ENCODE measurements at places on chromosomes 1 and 21. TPM values are rescaled to one million over a fixed set of nuclear protein-coding genes. Genes with fewer than 3 reads are reported as not detected.

- DNase-seq: no peak
Observed at GRCh38 chr1:230355594-230355993, 70.5 kb downstream of the PGBD5 start.

GRCh38 chr1:93155335-93155734, 24.9 kb downstream of the TMED5 start:
- DNase-seq: no peak

DNA sequence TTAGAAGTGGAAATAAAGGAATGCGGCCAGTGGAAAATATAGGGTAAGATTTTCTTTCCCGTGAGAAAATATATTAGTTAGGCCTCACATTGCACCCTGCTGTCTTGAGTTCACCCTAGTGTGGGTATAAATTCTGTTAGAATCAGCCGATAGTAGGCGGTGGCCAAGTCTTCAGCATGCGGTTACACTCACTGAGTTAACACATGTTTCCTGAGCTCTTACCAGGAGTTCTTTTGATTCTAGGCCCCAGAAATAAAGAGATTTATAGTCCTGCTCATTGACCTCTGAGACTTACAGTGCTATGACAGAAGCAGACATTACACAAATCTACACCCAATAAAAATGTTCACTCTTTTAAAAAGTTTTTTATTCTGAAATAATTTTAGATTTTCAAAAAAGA, 279.3 kb upstream of the LRRC7 start:
- no peak for DNase-seq

DNA sequence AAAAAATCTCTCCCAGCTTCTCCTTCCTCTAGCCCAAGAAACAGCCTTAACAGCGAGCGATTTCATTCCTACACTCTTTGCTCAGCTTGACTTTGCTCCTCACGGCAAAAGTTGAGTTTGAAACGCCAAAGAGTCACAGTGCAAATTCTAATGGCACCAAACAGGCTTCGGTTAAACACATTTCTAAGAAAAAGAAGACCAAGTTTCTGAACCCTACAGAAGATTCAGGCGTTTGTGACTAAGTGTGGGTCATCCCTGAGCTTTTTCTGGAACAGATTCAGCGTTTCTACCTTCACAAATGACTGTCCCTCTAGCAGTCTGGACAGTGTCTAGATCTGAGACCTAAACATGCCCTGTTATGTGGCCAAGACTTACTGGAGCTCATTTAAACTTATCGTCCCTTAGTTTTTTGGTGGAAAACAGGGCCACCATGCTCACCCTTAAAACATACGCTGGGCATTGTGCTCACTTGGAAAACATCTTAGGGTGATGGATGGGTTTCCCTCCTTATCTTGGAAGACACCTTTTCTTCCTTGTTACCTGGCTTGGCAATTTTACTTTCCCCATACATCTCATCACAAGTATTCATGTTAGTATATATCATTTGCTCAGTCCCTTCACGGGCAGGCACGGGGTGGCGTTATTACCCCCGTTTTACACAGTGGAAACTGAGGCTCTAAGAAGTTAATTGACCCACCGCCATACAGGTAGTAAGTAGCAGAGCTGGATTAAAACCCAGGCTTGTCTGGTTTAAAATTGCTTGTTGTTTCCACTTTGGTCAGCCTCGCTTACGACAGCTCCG, 1.0 kb downstream of the C1orf198 start:
- DNase-seq: no peak

GRCh38 chr1:36453600-36454388, 3.5 kb upstream of the OSCP1 start:
- DNase-seq: no peak

ADGRL2 gene
- not detected for total RNA-seq

LHX8 gene
- total RNA-seq: not detected

NR5A2 gene
- not detected for total RNA-seq

Measured in activated naive CD8-positive, alpha-beta T cell treated with anti-CD3 and anti-CD28 coated beads, Interleukin-2, amount 10 ng/mL, durations not matched to agents 7 days and 5 days (primary cell).